ENCODE measurements at places on chromosomes 1 and 21. TPM values are rescaled to one million over a fixed set of nuclear protein-coding genes. Genes with fewer than 3 reads are reported as not detected.

The GBP6 gene
- total RNA-seq: not detected

The ST6GALNAC3 gene
- total RNA-seq: 19.0 TPM

GRCh38 chr1:183198463-183198862, 12.4 kb downstream of the LAMC2 start:
- no peak for DNase-seq

DNA sequence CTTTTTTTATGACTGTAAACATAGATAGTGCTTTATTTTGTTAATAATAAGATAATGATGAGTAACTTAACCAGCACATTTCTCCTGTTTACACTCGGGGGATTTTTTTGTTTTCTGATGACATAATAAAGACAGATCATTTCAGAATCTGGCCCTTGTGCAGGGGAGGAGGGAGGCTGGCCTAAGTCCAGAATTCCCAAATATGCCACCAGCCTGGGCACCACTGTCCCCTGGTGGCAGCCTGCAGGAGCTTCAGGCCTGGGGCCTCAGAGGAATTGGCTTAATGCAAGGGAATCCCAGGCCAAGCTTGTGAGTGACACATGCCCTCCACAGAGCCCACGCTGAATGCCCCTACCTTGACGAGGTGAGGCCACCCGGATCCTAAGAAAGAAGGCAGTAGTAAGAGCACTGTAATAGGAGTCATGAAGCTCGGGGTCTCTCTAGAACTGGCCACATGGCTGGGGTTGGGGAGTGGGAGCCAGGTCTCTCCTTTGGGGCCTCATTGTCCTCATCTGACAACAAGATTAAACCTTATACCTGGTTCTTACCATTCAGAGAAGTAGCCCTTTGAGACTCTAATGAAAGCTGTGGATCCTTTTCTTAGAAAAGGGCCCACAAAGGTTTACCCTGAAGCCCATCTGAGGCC, 24.1 kb downstream of the ETNK2 start:
- DNase-seq: no peak

GRCh38 chr1:110630839-110631663, 24.9 kb upstream of the KCNA2 start:
- peak; percentile 54 for DNase-seq

- DNase-seq: no peak
Observed at GRCh38 chr1:37759451-37759850, 5.5 kb downstream of the EPHA10 start.

DNA sequence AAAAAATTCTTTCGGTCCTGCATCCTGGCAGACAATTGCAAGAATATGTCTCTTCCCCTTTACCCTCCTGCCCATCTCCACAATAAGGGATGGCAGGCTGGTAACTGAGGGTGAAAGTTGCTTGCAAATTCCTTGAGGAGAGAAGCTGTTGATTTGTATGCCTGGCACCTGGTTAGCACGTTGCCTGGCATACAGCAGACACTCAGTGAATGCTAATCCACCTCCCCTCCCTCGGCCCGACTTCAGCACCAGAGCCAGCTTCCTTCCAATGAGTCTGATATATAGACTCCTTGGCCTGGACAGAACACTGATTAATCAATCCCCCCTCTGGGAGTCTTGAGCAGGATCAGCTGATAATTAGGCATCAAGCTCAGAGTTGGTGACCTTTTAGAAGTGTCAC, 39.1 kb downstream of the KCNC4 start:
- no peak for DNase-seq

DNA sequence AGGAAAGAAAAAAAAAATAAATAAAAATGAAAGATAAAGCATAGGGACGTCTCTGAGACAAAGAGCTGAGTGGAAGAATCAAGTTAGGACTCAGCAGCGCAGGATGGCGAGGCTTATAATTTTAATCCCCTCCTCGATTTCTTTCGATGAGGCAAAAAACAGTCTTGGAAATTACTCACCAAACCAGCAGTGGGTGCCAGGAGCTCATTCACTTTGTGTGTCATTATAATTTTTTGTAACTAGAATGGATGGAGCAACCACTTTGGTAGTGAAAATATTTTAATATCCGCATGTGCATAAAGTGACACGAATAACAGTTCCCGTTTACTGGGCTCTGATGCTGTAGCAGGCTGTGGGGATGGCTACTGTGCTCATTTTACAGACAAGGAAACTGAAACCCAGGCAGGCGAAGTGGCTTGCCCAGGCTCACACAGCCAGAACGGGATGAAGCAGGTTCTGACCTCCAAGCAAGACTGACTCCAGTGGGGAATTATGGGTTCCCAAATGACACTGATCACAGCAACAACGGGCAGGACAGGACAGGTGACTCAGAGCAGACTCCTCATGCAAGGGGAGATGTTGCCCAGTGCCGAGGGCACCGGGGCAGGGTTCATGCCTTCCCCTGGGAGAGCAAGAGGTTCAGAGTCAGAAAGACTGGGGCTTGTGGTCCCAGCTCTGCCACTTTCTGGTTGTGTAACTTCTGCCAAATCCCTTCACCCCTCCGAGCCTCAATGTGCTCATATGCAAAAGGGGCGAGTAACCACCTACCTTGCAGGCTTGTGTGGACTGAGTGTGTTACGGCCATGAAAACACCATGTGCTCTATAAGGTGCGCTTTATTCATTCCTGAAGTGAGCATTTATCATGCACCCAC, 63.6 kb downstream of the RUNX3 start:
- DNase-seq: no peak

Data from H1 (cell line).